ENCODE measurements at places on chromosomes 2 and 18.

DNA sequence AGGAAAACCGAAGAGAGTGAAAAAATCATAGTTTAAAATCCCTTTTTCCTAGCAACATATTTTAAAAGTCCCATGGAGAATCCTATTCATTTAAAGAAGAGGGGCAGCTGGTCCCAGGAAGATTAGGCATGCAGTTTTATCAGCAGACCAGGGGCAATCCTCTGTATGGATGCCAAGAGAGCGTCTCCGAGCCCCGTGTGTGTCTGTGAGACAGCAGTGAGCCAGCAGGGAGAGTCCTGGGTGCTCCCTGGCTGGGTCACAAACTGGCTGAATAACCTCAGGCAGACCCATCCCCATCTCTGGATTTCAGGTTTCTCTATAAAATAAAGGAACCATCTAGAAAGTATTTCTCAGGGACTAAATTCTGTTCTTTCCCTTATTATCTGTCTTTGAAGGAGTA is 128.2 kb upstream of the RIOK3 start:
- no peak for DNase-seq

- no peak for DNase-seq
Observed at GRCh38 chr2:101740555-101740964, 43.1 kb downstream of the MAP4K4 start.

DNA sequence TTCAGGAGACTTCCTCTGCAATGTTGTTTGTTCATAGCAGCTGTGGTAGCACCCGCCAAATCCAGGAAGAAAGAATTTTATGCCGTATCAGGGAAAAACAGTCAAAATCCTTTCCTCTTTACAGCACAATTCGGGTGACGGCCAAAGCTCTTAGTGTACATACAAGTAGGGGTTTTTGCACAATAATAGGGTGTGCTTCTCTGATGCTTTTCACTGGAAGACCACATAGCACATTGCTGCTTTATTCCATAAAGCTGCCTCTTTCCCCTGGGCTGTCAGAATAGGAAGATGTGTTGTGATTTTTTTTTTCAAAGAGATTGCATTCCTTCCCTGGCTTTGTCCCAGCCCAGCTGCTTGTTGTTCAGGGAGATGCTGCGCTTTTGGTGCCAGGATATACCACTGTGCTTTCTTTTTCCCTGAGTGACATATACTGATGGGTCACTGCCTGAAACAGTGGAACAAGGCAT is 27.2 kb upstream of the LANCL1 start:
- no peak for DNase-seq

DNA sequence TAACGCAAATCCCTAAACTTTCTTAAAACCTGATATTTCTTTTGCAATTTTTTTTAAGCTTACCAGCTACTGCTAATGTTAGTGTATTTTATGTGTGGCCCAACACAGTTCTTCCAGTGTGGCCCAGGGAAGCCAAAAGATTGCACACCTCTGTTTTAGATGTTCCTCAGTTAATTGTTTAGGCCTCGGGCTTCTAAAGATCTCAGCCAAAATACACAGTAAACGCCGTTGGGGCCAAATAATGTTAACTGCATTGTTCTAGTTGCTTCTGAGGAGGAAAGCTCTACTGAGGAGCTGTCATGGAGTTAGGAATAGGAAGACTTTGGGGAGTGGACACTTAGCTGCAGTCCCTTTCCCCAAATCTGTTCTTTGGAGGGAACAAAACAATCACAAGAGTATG is 2.0 kb downstream of the HSPE1 start:
- no peak for DNase-seq

DNA sequence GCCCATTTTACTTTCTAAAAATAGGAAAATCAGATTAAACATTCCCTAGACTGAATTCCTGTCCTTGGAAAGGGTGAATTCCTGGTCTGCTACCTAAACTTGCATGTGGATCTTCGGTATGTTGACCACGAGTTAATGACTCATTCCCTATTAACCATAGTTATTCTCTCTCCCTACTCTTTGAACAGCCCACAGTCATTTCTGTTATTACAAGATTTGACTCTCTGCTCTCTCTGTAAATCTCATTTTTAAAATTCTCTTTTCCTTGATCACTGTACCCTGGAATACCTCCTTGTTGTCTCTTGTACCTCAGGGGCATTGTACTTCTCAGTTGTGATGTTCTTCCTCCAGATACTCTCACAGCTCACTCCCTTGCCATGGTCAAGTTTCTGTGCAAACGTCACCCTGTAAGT is 92.0 kb upstream of the GULP1 start:
- DNase-seq: no peak

- no peak for DNase-seq
Observed at GRCh38 chr18:389658-390357, 110.7 kb downstream of the COLEC12 start.

GRCh38 chr2:236658974-236659757 is 89.5 kb downstream of the ACKR3 start:
- DNase-seq: no peak
